ENCODE measurements at places on chromosomes 2 and 18.

DNA sequence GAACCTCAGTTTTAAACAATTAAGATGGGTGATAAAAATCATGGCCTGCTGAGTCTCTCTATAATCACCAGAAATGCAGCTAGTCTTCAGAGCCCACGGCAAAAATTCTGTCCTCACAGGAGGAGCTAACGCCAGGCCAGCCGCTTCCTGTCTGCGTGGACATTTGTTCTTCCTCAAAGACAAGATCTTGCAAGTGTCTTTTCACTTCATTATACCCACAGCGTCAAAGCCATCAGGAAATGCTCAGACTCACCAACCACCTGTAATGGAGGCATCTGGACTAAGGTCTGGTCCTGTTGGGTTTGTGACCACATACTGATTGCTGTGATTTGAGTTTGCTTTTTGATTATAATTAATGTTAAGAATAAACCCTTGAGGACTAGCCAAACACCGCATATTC is 473.8 kb upstream of the MC4R start:
- DNase-seq: no peak

DNA sequence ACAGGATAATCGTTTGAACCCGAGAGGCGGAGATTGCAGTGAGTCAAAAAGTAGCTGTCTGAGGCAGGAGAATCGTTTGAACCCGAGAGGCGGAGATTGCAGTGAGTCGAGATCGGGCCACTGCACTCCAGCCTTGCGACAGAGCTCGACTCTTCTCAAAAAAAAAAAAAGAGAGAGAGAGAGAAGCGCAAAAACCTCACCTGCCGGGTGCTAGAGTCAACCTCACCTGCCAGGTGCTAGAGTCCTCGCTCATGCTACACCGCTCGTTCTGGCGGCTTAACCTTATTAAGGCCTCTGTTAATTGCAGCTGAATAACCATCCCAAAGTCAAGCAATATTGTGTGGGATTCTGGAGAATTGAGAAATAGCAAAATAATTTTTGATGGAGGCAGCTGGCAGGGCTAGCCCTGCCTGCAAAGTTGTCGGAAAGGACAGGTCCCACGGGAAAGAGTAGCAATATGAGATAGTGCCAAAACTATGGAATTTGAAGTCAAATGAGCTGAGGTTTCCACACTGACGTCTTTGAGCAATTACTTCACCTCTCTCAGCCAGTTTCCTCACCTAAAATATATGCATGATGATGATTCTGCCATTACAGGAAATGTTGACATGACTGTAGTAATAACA is 644 bp upstream of the DYM start:
- no peak for DNase-seq

GRCh38 chr2:98379311-98380202 is 33.3 kb downstream of the CNGA3 start:
- DNase-seq: no peak

- no peak for DNase-seq
Observed at GRCh38 chr2:119282996-119283511, 59.4 kb downstream of the STEAP3 start.

DNA sequence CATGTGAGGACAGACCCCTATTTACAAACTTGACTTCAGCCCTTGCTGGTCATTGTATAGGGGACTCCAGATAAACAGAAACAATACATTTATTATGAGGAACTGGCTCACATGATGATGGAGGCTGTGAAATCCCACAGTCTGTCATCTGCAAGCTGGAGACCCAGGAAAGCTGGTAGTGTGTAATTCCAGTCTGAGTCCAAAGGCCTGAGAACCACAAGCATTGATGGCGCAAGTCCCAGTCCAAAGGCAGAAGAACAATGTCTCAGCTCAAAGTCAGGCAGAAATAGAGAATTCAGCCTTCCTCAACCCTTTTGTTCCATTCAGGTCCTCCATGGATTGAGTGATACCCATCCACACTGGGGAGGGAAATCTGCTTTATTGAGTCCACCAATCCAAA is 28.1 kb upstream of the SPP2 start:
- DNase-seq: no peak

DNA sequence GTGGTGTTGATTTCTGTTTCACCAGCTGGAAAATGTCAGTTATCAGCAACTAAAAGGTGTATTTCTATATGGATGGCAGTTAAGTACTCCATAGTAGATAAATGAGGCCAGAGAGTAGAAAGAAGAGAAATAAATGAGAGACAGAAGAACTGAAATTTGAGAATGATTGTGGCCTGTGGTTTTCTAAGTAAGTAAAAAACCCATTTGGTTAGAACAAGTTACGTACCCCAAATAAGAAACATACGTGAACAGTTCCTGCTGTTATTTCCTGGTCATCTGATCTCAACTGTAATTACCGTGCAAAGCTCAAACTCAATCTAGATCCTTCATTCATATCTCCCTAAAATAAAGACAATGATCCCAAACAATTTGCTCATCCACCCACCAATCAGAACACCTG is 181.3 kb downstream of the PID1 start:
- no peak for DNase-seq

DNA sequence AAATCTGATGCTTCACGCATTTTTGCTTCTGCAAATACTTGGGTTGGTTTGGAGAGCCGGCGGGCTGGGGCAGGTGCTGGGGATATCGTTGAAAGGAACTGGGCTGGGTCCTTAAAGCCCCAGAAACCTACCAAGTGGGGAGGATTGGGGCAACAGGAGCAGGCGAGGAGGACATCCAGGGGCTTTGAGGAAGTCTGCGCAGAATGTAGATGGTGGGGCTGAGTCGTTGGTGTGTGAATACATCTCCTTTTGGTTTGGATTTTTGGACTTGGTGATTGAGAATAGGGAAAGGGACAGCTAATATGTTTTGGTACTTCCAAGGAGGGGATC is 1.1 kb downstream of the DCC start:
- no peak for DNase-seq

DNA sequence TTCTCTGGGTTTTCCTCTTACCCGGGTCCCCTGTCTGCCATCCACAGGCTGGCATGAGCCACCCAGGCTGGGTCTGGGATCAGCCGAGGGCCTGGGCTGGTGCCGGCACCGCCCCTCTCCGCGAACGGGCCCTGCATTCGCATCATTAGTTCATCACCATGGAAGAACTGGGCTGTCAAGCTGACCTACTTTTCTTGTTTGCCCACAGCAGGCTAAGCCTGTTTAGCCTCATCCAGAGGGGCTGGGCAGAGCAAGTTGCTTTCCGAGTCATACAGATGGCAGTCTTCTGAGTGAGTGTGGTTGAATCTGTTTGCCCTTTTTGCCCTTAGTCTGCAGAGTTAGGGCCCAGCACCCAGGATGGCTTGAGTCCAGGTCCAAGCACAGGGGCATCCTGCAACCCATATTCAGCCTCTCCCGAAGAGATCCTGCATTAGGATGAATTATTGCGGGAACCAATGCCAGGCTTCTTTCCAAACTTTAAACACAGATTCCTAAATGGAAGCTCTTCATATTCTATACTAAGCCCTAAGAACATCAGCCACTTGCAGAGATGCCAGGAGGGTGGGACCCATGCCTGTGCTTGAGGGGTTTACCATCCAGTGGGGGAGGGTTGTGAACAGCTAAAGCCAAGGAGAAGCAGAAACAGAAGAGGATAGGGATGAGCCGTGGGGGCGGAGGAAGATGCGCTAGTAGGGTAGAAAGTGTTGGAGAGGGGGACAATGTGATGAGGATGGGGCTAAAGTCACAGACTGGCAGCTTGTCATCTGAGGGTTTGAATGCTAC is 68.0 kb downstream of the NPAS2 start:
- no peak for DNase-seq

- no peak for DNase-seq
Observed at GRCh38 chr18:79987566-79987965, 797 bp downstream of the TXNL4A start.

- DNase-seq: no peak
Observed at GRCh38 chr2:29662861-29663260, 258.5 kb downstream of the ALK start.

- DNase-seq: no peak
Observed at GRCh38 chr2:232525791-232526371, at the start of gene CHRND. CHRND (plus strand) TSS chr2:232526160; CDS start chr2:232526216, 56 bp downstream.

DNA sequence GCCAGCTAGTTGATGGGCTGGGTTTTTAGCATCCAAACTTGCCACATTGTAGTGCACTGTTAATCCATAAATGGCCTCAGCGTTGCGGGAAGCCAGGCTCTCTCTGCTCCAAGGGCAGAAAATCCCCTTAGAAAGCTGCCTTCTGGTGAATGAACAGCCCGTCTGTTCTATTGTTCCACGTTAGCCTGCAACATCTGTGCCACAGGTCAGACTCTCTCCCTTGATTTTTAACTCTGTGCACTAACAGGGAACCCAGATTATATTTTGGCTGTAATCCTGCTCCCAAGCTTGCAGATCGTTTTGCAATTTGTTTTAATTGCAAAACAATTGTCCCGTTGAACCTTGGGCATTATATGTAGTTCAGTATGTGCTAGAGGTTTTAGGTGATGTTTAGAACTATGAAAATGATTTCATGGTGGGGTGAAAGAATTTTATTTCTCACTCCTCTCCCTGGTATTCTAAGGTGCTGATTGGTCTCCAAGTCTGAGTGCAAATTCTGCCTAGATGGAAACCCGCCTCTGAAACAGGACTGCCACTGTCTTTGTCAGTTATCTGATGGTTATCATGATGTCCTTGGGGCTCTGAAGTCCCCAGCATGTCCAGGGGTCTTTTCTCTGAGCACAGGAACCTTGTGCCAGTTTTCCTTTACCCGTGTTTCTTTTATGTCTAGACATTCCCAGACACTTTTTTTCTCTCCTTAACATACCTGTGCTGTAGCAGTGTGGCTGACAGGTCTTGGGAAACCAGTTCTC is 106.6 kb downstream of the MAP4K4 start:
- no peak for DNase-seq

DNA sequence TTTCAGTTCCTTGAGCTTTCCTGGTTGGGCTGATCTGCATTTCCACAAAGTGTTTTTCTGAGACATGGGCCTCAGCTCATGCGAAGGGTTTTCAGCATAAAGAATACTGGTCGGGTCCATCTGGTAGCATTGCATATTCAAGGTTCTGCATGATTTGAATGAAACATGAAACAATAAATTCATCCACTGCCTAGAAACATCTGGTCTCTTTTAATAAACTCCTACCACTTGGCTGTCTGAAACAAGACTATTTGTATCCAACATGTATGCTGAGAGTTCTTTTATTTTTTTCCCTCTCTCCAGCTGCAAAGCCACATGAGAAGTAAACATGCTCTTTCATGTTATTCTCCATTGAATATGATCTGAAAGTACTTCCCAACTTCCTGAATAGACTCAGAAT is 314.9 kb upstream of the SOX11 start:
- DNase-seq: no peak

GRCh38 chr2:150710916-150711315 is 223.4 kb upstream of the RND3 start:
- DNase-seq: no peak

DNA sequence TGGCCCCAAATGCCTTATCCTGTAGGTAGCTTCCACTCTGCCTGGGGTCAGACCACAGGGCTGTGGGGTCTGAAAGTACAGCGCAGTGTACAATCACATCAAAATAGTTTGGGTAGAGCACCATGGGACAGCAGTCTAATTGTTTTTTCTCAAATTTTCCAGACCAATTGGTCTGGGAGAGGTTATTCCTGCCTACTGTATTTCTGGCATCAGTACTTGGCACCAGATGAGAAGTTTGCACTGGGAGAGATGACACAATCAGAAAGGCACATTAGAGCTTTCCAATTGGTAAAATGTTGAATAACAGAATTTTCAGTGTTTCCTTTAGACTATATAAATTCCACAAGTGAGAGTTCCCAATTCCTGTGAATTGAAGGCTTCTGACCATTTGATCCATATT is 30.9 kb upstream of the LRRTM1 start:
- DNase-seq: no peak

DNA sequence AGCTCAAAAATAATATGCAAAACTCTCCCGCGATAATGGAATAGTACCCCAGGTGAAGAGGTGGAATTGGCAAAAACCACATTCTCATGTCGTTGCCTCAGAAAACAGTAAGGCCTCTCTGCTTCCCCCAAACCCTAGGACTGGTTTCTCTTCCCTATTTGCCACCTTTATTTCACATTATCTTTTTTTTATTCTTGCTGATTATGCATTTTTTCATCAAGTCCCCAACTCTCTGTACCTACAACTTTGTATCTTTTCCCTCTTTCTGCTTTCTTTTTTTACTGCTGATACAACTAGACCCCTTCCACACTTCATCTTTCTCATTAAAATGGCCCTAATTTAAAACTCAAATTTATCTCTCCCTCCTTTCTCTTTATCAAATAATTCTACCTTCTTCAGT is 1472.2 kb downstream of the SUCLG1 start:
- DNase-seq: no peak

- no peak for DNase-seq
Observed at GRCh38 chr18:12654971-12655370, 2.9 kb downstream of the SPIRE1 start.

GRCh38 chr2:62692225-62692624 is 13.3 kb upstream of the EHBP1 start:
- no peak for DNase-seq

DNA sequence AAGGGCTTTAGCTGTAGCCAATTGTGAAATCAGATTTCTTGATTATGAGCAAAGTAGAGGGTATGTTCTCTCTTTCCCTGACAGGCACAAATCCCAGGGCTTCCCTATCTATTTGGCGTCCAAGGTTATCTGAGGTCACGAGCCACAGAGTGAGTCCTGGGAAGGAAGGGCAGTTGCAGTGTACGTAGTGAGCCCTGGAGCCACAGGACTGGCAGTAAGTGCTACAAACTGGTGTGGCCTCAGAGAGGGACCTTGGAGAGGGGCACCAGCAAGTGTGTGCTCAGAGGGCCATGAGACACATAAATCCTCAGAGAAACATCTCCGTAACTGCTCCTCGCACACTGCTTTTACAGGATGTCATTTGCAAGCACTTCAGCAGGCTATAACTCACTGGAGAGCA is 115.5 kb upstream of the SH3BP4 start:
- DNase-seq: no peak

DNA sequence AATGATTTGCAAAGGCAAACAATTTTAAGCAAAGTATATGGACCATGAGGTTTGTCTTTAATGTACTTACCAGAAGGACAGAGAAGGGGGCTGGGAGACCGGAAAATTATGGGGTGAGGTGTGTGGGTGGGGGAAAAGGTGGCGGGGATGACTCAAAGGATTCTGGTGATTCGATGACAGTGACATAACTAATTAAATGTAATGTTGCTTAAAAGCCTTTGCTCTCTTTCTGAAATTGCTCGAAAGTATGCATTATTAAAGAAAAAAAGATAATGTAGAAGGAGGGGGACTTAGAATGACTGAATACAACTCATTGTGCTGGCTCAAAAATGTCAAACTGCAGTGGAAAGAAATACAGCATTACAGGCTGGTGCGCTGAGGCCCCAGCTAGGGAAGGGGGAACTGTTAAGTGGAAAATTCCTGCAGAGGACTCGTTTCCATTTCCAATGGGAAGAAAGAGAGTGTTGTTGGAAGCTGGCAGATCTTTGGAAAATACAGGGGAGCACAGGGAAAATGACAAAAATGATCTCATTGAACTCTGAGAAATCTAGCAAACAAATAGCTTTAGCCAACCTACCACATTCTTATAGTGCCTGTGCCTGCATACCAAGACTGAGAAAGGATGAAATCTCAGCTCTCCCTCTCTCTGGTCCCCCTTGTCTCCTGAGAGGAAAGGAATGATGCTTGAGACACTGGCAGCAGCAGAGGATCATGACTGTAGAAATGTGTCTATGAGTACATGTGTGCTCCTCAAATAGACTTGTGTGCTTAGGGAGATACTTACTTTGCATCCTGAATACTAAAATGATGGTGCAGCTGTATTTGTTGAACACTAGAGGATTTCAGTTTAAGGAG is 632.4 kb downstream of the NYAP2 start:
- DNase-seq: peak; percentile 68
